ENCODE measurements at places on chromosomes 5 and 9.
A peak's percentile ranks its signal among the peaks of the same experiment; 100 is the strongest.

DNA sequence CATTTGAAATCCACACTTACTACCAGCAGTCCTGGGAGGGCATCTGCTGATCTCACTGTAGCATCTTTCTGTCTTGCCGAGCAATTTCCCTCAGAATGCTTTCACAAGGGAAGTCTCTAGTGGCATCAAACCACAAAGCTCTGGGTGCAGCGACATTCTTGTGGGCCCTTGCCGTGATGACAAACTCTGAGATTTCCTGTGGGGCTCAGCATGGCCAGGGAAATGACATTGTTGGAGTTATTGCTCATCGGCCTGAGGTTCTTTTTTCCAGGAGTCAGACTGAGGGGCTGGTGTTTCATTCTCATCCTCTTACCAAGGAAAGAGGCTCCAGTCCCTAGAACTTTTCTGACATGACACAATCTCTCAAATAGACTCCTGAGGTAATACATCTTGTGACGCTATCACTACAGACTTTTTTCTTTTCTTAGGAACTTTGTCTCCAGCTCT is 51.4 kb downstream of the PFDN1 start:
- DNase-seq = peak; percentile 14

- no peak for DNase-seq
Measured at GRCh38 chr5:123805300-123805699, 293.3 kb downstream of the CSNK1G3 start.

- no peak for DNase-seq
Measured at GRCh38 chr5:52807037-52807436, 19.3 kb downstream of the ITGA1 start.

- no peak for DNase-seq
Measured at GRCh38 chr5:61334868-61335615, 3.0 kb downstream of the ZSWIM6 start.

DNA sequence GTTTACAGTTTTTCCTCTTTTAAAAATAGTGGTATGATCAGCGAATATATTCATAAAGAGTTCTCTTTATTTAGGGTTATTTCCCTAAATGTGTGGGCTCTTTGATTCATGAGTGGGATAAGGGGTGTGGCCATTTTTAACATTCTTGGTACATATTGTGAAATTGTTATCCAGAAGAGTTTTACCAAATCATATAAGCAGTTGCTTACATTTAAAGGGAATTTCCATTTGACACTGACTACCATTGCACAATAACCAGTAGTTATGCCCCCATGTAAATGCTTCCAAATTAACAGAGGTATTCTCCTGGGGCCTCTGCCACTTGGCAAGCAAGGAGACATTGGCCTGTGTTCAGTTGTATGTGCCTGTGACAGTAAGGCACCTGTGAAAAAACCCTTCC is 27.2 kb downstream of the SLC25A48 start:
- DNase-seq = no peak

- DNase-seq = no peak
Measured at GRCh38 chr5:38467353-38468040, 88.9 kb downstream of the LIFR start.

- no peak for DNase-seq
Measured at GRCh38 chr5:112863549-112863948, 2.5 kb downstream of the SRP19 start.

- no peak for DNase-seq
Measured at GRCh38 chr5:149961957-149962409, 1.4 kb downstream of the SLC26A2 start.

- no peak for DNase-seq
Measured at GRCh38 chr5:96227957-96228356, 205.1 kb downstream of the PCSK1 start.

DNA sequence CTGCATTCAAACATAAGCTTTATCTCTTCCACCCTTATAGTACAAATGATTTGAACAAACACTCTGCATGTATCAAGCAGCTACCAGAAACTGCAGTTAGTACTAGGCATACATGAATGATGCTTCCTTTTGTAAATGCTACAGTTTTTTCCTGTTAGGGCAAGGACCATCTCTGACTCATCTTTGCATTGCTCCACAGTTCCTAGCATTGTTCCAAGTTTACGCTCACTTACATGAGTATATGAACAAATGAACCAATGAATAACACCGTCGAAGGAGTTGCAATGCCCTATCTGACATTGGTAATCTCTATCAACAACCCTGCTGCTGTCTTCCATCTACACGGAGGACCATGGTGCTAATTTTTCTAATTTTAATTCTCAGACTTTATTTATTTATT is 2.1 kb upstream of the ALDH7A1 start:
- DNase-seq = no peak

- DNase-seq = no peak
Measured at GRCh38 chr5:1068895-1069719, 42.8 kb downstream of the SLC12A7 start.

- DNase-seq = no peak
Measured at GRCh38 chr5:68369023-68369359, 153.4 kb downstream of the PIK3R1 start.

- no peak for DNase-seq
Measured at GRCh38 chr5:51678330-51678729, 295.1 kb downstream of the ISL1 start.

DNA sequence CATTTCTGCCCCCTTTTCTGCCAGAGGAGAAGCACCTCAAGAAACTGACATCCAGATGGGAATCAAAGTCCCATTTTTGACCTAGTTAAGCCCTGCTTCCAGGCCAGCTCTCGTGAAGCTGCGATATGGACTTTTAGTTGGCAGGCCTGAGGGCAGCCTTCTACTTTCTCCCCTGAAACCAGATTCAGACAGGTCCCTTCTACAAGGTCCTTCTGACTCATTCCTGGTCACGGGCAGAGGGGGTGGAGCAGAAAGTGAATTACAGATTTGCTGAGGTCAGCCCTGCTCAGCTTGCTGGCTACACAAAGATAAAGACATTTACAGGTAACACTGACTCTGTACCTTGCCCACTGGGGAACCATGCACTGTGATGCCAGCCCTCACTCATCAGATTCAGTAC is 52.8 kb upstream of the TUT7 start:
- no peak for DNase-seq

- no peak for DNase-seq
Measured at GRCh38 chr9:16986556-16986955, 116.1 kb upstream of the BNC2 start.

GRCh38 chr9:83538172-83538889 is at the start of gene FRMD3:
TSS of gene FRMD3 (minus strand) at chr9:83538401. CDS start at chr9:83538231, 170 bp downstream.
- DNase-seq = no peak

DNA sequence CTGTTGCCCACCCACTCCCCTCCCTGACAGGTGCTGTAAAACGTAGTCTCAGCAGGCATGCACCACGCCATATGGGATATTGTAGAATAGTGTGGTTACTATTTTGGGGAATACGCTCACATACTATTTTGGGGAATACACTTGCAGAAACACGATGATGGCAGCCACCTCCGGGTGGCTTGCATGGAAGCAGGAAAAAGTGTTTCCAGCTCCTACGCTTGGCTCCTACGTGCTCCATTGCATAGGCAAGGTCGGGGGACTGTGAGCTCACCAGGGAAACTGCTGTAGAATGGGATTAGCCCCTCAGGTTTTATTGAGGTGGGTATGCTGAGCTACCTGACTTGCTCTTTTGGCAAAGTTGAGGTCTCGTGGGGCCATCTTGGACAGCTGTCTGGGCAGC is 160.3 kb upstream of the NFIL3 start:
- DNase-seq = no peak

DNA sequence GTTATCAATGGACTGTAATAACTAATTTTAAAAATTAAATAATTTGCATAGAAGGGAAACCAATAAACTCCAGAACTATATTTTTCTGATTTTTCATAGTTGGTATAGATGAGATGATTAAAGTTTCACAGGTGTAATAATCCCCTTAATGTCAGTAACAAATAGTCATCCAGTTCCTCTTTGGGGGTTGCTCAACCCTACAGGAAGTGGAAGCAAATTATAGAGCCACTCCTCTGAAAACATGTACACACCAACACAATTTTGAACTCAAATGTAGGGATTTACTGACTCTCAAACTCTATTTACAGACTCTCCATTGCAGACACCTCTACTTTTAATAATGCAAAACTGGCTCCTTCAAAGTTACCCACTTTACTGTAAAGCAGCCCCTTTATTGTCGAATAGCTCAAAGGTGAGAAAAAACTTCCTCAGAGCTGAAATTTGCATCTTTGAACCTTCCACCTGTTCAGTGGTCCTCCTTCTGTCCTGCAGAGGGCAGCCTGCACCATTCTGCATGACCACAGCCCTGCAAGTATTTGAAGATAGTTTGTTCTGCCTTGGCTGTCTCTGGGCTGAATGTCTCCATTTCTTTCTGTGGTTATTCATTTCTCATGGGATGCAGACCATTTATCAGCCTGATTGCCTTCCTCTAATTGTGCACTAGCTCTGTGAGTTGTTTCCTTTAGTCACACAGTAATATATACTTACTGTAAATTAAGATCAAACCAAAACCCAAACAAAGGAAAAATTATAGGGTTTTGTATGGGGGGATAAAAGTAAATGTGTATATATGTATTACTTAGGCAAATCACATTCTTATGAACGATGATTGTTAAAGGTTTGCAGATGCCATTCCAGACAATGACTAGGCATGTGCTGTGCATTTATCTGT is 383.2 kb upstream of the SGCD start:
- DNase-seq = no peak

- DNase-seq = no peak
Measured at GRCh38 chr5:66864240-66864884, 268.2 kb downstream of the MAST4 start.

GRCh38 chr5:71893451-71893850 is 174.4 kb downstream of the CARTPT start:
- DNase-seq = no peak
